COLO829 (cell line): ENCODE measurements at places on chromosomes 6 and 20.

- DNase-seq = no peak
Measured at GRCh38 chr20:36988494-36988966, 37.0 kb upstream of the SAMHD1 start.

DNA sequence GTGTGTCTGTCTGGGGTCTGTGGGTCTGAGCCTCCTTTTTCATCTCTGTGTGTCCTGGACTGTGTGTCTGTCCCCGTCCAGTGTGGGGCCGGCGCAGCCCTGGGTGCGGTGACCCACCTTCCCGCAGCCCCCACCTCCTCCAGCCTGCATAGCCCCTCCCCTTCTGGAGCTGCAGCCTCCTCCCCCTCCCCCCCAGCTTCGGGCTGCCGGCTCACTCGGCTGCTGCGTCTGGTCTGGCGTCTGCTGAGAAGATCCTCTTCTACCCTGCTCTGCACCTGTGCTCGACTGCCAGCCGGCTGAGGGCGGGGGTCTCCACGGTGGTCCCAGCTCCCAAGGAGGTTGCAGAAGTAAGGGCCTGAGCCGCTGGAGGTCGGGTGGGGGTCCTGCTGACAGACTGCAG is 7.6 kb upstream of the LKAAEAR1 start:
- no peak for DNase-seq

- no peak for DNase-seq
Measured at GRCh38 chr6:120211955-120212792, 862.6 kb upstream of the MAN1A1 start.

GRCh38 chr6:85192186-85192585 is 257.7 kb upstream of the NT5E start:
- peak; percentile 13 for DNase-seq

DNA sequence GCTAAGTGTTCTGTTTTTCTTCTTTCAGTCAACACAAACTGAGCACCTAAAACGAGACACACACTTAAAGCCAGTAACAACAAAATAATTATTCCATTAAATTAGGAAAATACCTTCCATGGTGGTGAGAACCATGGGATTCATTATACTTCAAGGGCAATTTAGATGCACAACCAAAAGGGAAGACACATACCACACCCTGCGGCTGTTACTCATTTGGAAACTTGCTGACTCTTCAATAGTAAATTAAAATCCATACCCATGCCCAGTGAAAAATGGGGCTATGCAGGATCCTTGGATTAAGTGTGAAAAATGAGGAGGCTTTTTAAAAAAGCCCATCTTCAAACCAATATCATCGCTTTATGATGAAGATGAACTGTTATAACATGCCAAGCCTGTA is 142.7 kb downstream of the GJA10 start:
- no peak for DNase-seq

GRCh38 chr20:45783656-45784294 is 7.9 kb downstream of the WFDC3 start:
- DNase-seq = no peak

GRCh38 chr20:24027229-24027628 is 38.6 kb upstream of the GGTLC1 start:
- peak; percentile 68 for DNase-seq

DNA sequence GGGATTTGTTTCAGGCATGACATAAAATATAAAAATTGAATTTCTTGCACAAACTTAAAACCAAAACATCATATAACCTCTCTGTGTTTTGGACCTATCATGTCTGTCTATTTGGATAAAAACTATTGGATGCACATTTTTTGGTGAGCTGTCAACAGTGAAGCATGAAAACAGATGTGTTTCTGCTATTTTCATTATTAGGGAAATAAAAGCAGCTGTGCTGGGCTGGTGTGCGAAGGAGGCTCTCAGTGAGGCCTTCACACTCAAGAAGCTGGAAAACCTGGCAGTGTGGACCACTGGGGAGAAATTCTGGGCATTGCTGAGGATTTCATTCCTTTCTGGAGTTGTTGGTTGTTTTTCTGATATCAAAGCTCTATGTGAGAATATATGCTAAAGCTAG is 395.3 kb downstream of the GJA1 start:
- DNase-seq = no peak

DNA sequence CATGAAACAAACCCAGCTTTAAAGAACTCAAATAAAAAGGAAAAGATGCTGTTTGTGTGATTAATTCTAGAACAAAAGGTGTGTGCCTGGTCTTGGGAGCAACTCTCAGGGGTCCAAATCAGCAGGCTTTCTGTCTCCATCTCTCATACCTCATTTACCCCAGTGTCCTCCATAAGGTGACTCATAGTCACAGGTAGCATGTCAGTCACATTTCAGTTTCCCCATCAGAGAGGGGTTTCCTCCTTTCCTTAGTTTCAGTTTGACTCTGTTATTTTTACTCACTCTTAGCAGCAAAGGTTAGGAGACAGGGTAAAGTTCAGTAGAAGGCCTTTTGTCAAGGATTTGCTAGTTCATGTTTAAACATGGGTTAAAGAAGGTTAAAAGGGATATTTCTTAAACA is 46.2 kb downstream of the OGFRL1 start:
- DNase-seq = no peak

- DNase-seq = no peak
Measured at GRCh38 chr6:134676307-134677281, 273.3 kb downstream of the ALDH8A1 start.

DNA sequence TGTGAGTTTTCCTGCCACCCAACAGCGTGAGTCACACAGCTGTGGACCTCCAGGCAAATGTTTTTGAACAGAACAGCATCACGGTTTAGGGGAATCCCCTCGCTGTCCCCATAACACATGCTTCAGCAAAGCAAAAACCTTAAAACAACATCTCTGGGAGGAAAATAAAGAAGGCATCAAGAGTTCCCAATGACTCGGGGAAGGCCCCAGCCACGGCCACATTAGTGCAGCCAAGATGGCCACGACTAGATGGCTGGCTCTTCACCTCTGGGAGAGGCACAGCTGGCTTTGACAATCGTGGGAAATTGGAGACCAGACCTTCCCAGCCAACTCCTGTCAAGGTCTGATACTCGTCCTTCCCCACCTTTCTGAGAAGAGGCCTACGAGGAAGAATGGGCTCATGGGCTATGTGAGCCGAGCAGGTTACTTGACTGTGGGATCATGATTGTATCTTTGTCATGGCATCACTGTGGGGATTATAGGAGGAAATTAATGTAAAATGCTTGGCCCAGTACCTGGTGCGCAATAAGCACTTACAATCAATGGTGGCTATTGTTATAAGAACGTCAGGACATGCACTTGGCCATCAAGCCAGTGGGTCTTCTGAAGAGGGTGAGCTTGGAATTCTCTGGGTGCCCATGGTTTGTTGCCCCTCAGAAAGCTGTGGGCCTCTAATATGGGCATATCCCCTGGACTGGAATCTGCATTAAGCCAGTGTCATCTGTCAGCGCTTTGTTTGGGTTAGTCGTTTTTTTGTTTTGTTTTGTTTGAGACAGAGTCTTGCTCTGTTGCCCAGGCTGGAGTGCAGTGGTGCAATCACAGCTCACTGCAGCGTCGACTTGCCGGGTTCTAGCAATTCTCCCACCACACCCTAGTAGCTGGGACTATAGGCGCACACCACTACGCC is 43.6 kb downstream of the FGD2 start:
- DNase-seq = peak; percentile 36

- no peak for DNase-seq
Measured at GRCh38 chr6:142545147-142545546, 243.3 kb downstream of the ADGRG6 start.

DNA sequence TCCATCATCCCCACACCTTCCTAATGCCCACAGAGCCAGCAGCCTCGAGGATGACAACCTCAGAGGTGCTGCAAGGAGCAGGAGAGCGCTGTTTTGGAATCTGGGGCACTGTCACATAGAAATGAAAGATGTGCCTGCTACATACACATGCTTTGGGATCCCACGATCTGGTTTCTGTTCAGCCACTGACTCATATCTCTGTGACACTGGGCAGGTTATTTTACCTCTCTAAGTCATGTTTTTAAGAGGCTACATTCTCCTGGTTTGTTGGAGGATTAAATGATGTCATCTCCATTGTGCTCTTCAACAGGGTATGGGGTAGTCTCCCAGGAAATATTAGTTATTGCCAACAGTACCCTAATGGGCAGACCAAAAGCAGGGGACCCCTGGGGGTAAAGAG is 32.6 kb upstream of the TAB2 start:
- DNase-seq = no peak

DNA sequence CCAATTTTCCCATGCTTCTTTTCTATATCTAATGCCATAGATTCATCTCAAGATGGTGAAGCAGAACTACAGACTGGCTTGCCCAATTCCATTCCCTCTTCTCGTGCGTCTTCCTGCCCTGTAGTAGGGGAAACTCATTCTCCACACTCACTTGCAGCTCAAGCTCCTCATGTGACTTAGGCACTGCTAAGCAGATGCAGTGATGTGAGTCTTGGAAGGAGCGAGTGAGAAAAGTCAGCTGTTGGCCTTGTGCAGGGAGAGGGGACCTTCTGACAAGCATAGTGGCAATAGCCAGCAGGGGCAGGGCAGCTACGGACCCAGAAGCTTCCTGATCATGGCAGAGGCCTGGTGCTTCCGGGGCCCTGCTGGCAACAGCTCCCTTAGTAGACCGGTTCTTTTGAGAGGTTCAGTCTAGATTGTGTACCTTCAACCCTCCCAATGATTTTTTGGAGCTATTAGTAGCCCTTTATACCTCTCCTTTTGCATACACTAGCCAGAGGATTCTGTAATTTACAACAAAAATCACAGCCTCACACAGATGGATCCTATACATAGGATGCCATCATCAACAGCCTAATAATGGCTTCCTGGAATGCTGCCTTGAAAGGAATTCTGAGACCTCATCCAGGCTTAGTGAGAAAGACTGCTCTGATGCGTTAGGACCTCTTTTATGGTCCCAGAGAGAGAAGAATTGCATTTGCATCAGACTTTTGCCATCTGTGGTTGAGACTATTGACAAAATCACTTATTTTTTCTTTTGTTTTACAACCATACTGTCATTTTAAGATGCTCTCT is 121.5 kb upstream of the RIPOR2 start:
- DNase-seq = no peak

- DNase-seq = no peak
Measured at GRCh38 chr6:138988469-138988834, 399 bp upstream of the REPS1 start.

GRCh38 chr6:15504581-15505350 is 158.1 kb downstream of the DTNBP1 start:
- peak; percentile 94 for DNase-seq

DNA sequence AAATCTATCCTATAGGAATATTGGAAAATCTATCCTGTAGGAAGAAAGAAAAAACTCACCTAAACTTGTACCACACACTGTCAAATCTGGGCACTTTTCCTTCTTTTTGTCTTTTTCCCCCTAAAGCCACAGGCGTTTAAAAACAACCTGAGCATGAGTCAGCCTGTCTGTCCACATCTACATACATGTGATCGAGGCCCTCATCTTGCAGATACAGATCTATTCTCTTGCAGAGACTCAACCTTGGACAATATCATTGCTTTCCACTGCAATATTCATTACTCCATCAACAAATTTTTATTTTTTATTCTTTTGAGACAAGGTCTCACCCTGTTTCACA is 95.9 kb upstream of the IYD start:
- no peak for DNase-seq

- DNase-seq = no peak
Measured at GRCh38 chr20:25090492-25091429, 8.8 kb upstream of the VSX1 start.

- DNase-seq = peak; percentile 21
Measured at GRCh38 chr6:18823782-18824386, 436.7 kb downstream of the RNF144B start.

DNA sequence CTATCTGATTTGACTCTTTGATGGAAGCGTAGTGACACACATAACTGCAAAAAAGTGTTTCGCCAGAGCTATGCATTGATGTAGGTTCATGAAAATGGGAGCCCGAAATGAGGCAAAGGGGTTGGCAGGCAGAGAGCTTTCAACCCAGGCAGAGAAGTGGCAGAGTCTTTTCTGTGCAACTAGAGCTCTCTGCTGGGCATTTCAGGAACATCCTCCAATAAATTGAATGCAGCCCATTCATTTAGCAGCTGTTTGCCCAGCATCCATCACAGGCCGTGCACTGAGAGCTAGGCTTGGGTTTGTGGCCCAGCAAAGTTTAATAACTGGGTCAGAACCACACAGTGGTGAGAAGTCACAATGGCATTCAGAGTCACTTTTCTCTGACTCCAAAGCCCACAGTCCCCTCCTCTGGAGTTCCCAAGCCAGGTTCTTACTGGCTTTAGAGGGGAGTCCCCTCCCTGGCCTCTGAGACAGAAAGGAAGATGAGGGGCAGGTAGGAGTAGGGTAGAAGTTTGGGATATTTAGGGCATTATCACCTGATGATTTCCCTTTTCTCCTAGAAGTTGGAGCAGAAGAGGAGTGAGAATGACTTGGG is 31.8 kb upstream of the ELMO2 start:
- DNase-seq = peak; percentile 88

DNA sequence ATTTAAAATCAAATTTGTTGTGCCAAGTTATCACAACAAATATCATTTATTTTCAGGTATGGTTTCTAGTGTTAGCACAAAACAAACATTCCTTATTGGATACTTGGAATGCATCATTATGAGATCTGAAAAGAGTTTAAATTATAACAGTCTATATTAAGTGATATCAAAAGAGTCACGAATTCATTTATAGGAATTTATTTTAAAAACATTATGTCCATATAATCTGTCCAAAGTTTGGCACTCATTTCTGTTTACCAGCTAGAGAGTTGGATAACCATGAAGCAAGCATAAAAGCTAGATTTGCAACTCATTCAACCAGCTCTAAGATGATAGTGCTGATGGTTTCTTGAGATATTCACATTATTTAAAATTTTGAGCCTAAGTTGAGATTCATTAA is 453.2 kb downstream of the DOK5 start:
- no peak for DNase-seq

DNA sequence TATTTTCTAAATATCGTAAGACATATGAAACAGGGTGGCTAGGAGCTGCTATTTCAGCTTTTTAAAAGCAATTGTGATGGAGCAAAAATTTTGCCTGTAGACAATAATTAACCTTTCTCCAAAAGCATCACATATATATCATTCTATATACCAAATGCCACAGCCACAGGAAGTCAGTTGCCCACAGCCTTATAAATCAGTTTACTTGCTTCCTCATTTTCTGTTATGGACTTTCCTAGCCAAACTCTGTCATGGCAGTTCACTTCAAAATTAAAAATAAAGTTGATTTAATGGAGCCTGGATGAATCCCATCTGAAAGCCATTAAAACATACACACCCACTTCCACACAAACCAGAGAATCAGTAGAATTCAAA is 93.4 kb upstream of the NHSL1 start:
- DNase-seq = no peak

GRCh38 chr6:56246881-56247653 is at the start of gene COL21A1:
TSS of gene COL21A1 (minus strand) at chr6:56247580. CDS start at chr6:56182618, 64,962 bp downstream.
- DNase-seq = no peak

- DNase-seq = no peak
Measured at GRCh38 chr6:126811321-126811720, 307.1 kb upstream of the RSPO3 start.

- DNase-seq = no peak
Measured at GRCh38 chr20:39210341-39211036, 248.3 kb downstream of the DHX35 start.

- no peak for DNase-seq
Measured at GRCh38 chr6:161522276-161522675, 248.4 kb upstream of the AGPAT4 start.
